Activated naive CD4-positive, alpha-beta T cell treated with anti-CD3 and anti-CD28 coated beads for 36 hours (primary cell): ENCODE measurements at places on chromosomes 7 and 10. TPM values are rescaled to one million over a fixed set of nuclear protein-coding genes. Genes with fewer than 3 reads are reported as not detected.

PARD3 gene
- 3.6 TPM for total RNA-seq

C10orf105 gene
- 0.36 TPM for total RNA-seq

SPDYE8 gene
- total RNA-seq: not detected

CYP3A4 gene
- total RNA-seq: not detected

PTPN20 gene
- total RNA-seq: 1.3 TPM

CPA2 gene
- not detected for total RNA-seq

UNCX gene
- total RNA-seq: not detected

FAM241B gene
- total RNA-seq: 11.1 TPM

SLC16A12 gene
- not detected for total RNA-seq

NKX1-2 gene
- total RNA-seq: not detected

WDR11 gene
- total RNA-seq: 33.6 TPM

TFR2 gene
- total RNA-seq: 4.2 TPM

FFAR4 gene
- total RNA-seq: not detected

CDK5 gene
- total RNA-seq: 10.0 TPM

LRIT1 gene
- total RNA-seq: not detected

GSAP gene
- 1.1 TPM for total RNA-seq

CEP55 gene
- total RNA-seq: 64.4 TPM

RPEL1 gene
- total RNA-seq: 0.17 TPM
